Activated CD8-positive, alpha-beta memory T cell treated with anti-CD3 and anti-CD28 coated beads for 4 hours (primary cell): ENCODE measurements at places on chromosomes 2 and 18.
A peak's percentile ranks its signal among the peaks of the same experiment; 100 is the strongest.

DNA sequence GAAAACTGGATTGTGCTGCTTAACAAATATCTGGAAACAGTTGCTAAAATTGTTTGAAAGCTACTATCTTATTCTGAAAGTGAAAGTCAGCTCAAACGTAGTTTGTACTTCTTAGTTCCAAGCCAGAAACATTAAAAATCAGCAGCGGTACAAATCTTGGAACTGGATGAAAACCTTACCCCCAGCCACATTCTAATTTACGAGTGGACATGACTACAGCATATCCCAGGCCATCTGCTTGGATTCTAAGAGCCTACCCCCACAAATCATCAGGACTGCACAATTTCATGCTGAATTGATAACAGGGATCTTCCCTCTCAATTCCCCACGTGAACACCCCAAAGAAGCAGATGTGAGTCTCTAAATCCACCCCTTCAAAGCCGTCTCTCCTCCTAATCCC lies 158.7 kb upstream of the NCKAP5 start:
- DNase-seq: no peak

DNA sequence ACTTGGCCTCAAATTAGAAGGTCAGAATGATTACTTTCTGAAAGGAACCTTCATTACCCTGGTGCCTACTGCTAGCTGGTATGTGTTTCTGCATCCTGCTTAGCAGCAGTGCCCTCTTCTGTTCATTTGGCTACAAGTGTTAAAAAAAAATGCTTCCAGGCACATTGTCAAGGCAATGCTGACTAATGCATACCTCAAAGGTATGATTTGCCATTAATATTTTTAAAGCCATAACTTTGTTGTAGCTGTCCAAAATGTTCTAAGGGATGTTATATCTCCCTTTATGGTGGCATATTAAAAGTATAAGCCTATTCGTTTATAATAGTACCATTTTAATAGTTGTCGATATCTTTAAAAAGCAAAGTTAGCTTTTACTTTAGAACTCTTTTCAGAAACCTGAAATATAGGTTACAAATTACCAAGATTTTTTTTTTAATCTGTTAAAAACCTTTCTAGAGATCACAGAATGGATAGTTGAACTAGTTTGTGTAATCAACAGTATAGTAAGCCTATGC lies 52.0 kb upstream of the FAM171B start:
- peak; percentile 3 for DNase-seq

- DNase-seq: no peak
Measured at GRCh38 chr2:236993-237539, 26.8 kb downstream of the SH3YL1 start.

GRCh38 chr2:207227062-207227748 lies 61.5 kb upstream of the KLF7 start:
- no peak for DNase-seq

GRCh38 chr2:237943395-237944094 lies 23.3 kb upstream of the UBE2F start:
- no peak for DNase-seq

DNA sequence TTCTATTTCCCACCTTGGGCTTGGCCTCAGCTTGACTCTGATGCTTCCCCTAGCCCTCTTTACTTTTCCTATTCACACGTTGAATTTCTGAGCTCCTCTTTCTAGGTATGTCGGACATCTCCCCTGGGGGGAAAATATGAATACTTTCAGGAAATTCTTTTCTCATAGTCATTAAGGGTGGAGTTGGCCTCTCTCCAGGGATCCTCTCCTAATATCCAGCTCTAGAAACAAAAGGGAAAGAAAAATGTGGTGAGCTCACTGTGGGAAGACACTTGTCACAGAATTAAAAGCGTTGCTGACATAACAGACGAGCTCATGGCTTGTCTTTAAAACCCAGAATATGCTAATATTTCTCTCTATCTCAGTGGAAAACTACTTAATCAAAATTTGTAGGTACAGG lies 132.7 kb upstream of the MEX3C start:
- no peak for DNase-seq

GRCh38 chr2:189613077-189613636 lies 32.6 kb upstream of the SLC40A1 start:
- DNase-seq: no peak

- no peak for DNase-seq
Measured at GRCh38 chr2:137223722-137224121, 458.4 kb downstream of the THSD7B start.

DNA sequence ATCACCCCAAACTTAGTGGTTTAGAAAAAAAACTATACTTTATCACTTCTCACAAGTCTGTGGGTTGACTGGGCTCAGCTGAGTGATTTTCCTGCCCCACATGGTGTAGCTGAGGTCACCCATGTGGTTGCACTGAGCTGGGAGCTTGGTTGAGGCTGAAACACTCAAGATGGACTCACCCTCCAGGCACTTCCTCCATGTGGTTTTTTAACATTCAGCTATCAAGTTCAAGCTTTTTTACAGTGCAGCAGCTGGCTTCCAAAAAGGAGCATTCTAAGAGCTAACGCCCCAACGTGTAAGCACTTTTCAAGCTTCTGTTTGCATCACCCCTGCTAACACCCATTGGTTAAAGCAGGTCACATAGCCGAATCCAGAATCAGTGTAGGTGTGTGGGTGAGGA lies 105.9 kb upstream of the CREB1 start:
- no peak for DNase-seq

GRCh38 chr2:75894170-75894569 lies 183.5 kb upstream of the GCFC2 start:
- DNase-seq: no peak

GRCh38 chr2:181684454-181685149 lies 4.3 kb upstream of the NEUROD1 start:
- no peak for DNase-seq

DNA sequence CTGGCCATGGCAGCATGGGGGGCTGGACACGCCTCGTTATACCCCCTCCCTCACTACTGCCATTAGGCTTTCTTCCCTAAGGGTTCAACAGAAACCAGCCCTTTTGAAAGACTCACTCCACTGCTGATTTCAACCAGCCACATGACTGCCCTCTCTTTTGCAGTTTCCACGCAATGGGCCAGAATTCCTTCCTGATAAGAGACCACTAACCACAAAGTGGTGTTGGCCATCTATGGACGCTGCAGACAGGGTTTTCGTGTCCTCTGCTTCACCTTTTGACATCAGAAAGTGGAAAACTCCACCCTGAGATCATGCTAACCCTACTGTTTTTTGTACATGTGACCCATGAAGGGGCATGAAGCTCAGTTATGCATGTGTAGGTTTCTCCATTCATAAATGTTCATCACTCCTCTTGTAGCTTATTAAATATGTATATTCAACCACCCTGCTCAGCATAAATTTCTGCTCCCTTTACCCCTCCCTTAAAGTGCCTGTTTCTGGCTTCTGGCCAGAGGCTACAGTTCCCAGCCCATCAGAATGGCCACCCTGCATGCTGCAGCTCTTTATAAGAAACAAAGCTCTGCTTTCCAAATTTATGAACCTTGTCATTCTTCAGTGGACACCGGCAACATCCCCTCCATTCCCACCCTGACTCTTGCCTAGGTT lies 106.6 kb upstream of the MSH6 start:
- no peak for DNase-seq

GRCh38 chr2:127423880-127424279 lies 5.7 kb downstream of the PROC start:
- no peak for DNase-seq

DNA sequence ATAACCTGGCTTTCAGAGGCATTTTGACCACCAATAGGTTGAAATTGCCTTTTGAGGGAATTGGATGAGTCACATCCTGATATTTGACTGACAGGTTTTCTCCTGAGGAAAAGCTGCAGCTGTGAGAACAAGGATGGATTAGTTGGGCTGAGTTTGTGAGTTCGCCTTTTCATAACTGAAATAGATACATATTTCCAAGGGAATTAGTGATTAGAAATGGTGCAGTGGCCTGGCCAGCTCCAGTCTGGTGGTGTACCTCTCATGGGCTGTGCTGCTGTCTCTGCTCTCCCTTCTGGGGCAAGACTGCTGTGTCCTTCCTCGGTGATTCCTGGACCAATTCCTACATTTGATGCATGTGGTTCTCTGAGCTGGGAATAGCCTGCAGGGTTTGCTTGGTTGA lies 341.3 kb downstream of the TSN start:
- no peak for DNase-seq

GRCh38 chr2:38191516-38191915 lies 115.6 kb upstream of the CYP1B1 start:
- no peak for DNase-seq

GRCh38 chr2:198287706-198288105 lies 483.3 kb downstream of the PLCL1 start:
- no peak for DNase-seq

DNA sequence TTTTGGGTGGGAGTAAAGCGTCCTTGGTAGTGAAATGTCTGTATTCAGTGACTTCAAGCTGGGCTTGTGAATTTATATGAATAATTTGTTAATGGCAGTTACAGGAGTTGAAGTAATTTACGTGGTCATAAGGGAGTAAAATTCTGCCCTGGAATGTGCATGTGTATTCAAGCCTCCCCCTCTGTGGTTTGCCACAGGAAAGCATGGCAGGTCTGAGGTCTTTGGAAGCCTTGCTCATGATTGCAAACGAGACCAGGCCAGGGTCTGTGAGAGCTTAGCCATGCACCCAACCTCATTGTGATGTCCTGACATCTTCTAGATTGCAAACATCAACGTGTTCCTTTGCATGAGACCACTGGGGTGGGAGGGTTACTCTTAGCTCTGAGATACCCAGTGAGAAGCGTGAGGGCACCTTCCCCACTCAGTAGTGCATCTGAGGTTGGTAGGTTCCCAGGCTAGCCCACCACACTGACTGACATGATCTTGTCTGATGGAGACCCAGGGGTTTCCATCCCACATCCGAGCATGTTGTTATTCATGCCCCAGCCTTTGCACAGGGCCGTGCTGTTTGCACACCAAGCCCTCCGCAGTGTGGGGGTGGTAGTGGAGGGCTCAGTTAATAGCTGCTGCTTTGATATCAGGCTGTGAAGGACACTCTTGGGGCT lies 216.5 kb downstream of the KLHL29 start:
- DNase-seq: no peak

DNA sequence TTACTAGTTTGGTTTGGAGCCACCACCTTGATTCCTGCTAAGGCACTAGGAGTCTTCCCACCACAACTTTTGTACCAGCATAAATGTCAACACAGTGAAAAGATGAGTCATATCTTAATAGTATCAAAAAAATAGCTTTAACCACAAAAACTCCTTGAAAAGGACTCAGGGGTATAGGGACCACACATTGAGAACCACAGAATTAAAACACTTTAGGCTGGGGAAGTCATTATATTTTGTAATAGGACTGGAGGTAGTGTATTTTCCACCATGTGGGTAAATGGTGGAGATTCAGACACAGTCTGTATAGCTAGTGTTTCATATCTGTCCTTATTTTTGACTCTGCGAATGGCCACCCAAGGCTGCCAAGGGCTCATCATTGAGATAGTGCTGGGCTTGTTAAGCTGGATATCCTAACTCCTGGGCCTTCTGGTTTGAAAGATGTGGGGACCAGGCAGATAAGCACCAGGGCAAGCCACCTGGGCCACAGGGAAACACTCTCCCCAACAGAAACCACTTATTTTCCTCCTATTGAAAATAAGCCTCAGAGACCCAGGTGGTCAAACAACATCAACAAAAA lies 19.1 kb upstream of the FHL2 start:
- DNase-seq: no peak
